ENCODE measurements at places on chromosomes 4 and X.
A peak's percentile ranks its signal among the peaks of the same experiment; 100 is the strongest.

DNA sequence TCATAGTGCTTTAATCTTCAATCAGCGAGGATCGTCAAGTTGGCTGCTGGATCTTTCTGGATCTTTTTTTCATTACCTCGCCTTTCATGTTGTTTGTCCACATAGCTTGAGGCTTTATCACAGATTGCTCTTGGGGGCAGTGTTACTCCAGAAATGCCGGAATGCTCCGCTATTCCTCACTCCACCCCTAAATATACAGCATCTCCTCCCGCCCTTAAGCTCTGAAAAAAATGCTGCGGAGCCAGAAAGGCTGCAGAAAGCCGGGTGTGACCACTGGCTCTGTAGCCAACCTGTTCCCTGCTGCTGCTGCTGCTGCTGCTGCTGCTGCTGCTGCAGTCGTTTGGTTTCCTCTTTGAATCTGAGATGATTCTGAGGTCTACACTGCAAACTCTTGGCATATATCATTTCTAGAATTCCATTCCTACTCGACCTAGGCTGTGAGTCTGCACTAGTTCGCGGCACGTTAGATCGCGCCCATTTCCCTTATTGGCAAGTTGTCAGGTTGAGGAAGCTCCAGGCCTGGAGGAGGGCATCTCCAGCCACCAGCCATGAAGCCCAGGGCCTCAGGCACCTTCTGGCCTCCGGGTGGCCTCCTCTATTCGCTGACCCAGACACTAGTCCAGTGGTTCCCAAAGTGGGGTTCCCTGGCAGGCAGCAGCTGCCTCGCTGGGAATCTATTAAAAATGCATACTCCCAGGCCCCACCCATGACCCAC, 34.2 kb downstream of the WDR13 start:
- DNase-seq: peak; percentile 2

GRCh38 chr4:56466910-56467283, 520 bp upstream of the SRP72 start:
- DNase-seq: no peak

GRCh38 chr4:136316961-136317360, 1215.3 kb downstream of the PCDH18 start:
- no peak for DNase-seq

GRCh38 chr4:16192057-16192456, 34.2 kb downstream of the TAPT1 start:
- DNase-seq: no peak
